Effector memory CD4-positive, alpha-beta T cell (primary cell): ENCODE measurements at places on chromosomes 11 and 22.

DNA sequence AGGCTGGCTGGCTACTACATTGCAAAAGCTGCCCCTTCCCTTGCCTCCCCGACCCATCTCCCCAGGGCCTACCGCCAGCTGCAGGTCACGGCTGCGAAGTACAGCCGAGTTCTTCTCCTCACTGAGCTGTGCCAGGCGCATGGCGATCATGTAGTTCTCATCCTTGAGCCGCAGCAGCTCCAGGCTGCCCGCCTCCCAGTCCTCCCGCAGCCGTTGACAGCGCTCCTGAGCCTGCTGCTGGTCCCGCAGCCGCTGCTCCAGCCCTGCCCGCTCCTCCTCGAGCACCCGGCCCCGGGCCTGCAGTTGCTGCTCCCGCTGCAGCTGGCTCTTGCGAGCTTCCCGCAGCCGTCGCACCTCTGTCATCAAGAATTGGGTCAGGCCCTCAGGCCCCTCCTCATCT, 3.3 kb downstream of the CARD10 start:
- no peak for DNase-seq

DNA sequence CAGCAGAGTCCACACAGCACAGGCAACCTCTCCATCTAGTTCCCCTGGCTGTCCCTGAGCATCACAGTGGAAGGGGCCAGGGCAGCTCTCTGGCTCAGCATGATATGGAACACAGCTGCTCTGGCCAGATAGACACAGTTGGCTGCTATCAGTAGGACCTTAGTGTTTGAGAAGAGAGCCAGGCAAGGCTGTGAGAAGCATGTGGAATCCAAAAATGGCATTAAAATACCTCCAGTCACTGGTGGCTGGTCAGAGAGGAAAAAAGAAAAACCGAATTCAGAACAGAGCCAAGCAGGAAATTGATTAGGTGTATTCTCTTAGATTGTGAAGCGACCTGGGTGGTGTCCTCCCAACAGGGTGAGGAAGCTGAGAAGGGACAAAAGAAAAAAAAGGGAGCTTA, 27.9 kb downstream of the SERPINH1 start:
- DNase-seq: no peak

DNA sequence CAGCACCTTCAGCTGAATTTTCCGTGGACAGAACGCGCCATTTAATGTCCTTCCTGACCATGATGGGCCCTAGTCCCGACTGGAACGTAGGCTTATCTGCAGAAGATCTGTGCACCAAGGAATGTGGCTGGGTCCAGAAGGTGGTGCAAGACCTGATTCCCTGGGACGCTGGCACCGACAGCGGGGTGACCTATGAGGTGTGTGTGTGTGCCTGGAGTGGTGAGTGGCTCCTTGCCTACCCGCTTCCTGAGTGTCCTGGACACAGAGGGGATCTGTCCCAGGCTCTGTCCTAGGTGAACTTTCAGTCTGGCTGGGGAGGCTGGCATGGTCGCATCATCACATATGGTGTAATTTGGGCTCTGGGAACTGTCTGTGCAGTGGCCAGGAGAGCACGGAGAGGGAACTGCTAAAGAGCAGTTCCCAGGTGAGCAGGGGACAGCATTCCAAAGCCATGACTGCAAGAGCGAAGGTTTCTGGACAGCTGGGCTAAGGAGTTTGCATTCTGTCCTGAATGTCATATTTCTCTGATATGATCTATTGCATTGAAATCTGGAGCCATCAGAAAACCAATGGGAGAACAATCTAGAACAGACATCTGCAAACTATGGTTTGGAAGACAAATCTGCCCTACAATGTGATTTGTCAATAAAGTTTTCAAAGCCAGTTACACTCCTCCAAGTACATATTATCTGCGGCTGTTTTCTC, 104.3 kb downstream of the RRAS2 start:
- DNase-seq: no peak

GRCh38 chr11:95119361-95120060, 29.9 kb downstream of the ENDOD1 start:
- no peak for DNase-seq

DNA sequence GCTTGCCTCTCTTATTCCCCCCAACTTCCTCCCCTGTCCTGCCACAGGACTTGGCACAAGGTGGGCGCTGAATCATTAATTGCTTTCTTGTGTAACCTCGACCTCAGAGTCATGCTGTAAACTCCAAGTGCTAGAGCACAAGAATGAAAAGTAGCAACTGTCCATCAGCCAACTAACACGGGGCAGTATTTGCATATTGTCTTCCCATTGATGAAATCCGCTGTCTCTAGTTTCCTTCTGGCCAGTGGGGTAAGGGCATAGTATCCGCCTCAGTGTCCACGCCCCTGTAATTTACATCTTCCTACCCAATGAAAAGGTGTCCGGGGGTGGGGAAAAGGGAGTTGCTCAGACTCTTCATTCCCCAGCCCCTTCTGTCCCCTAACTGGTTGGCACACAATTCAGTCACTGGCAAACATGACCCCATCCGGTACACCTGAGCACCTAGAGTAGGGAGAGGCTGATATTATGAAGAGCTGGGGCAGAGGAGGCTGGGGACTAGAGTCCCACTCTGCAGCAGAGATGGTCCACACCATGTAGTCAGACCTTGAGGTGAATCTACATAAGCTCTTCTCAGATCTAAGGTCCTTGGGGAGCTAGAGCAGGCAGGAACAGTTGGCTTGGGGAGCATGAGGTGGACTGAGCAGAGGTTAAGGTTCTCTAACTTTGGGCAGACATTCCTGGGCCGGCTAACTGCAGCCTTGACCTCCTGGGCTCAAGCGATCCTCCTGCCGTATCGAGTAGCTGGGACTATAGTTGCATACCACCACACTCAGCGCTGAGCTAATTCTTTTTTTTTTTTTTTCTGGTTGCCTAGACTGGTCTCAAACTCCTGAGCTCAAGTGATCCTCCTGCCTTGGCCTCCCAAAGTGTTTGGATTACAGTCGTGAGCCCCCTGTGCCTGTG, 6.8 kb upstream of the GGA1 start:
- DNase-seq: no peak

DNA sequence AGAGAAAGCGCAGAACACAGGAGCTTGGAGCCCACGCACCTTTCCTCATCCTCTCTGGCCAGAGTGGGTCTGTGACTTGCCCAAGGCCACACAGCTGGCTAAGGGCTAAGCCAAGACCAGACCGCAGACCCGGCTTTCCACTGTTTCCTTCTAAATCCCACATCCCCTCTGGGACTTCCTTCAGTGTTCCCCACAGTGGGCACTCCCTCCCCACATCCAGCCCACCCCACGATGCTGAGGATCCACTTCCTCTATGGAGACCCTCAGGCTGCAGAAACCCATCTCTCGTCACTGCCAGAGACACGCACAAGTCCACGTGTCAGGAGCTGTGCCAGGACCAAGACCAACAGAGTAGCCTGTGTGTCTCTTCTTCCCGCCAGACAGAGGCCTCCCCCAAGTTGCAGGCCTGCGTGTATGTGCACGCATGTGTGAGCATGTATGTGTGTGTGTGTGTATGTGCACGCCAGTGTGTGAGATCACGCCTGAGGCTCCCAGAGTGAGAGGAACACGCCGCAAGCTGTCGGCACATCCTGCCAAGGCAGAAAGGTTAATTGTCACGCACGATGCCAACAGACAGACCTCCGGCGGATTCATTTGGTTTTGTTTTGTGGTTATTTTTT, 21.6 kb downstream of the PDGFB start:
- no peak for DNase-seq

DNA sequence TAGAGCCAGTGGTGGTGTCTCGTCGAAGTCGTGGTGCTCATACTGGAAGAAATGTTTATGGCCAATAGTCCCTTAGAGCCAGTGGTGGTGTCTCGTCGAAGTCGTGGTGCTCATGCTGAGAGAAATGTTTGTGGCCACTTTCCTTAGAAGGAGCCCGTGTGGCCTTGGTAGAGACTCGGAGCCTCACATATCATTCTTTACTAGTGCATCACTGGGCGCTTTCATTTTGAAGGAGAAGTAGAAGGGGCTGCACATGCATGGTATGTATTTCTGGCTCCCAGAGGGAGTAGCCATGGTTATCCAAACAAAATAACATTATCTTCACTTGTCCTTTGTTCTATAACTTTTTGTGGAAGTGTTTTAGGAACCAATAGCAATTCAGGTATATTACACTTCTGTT, 69.5 kb downstream of the JAM3 start:
- DNase-seq: no peak

- no peak for DNase-seq
Observed at GRCh38 chr22:31148953-31149627, 8.8 kb upstream of the PLA2G3 start.

DNA sequence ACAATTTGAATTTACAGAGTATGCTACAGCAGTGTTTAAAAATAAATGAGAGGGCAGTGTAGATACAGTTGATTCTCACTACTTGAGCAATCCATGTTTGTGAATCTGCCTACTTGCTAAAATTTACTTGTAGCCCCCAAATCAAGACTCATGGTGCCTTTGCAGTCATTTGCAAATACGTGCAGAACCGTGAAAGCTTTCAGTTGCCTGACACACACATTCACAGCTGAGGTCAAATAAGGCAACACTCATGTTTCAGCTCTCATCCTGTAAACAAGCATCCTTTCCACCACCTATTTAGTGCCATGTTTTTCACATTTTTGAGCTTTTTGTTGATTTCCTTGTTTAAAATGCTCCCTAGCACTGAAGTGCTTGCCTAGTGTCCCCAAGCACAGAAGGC, 32.5 kb upstream of the RASL10A start:
- no peak for DNase-seq

GRCh38 chr22:37739035-37739434, 42.2 kb downstream of the TRIOBP start:
- no peak for DNase-seq

- DNase-seq: no peak
Observed at GRCh38 chr11:119964136-119965025, 173.5 kb downstream of the TRIM29 start.

- DNase-seq: no peak
Observed at GRCh38 chr11:24844406-24844805, 347.6 kb downstream of the LUZP2 start.

DNA sequence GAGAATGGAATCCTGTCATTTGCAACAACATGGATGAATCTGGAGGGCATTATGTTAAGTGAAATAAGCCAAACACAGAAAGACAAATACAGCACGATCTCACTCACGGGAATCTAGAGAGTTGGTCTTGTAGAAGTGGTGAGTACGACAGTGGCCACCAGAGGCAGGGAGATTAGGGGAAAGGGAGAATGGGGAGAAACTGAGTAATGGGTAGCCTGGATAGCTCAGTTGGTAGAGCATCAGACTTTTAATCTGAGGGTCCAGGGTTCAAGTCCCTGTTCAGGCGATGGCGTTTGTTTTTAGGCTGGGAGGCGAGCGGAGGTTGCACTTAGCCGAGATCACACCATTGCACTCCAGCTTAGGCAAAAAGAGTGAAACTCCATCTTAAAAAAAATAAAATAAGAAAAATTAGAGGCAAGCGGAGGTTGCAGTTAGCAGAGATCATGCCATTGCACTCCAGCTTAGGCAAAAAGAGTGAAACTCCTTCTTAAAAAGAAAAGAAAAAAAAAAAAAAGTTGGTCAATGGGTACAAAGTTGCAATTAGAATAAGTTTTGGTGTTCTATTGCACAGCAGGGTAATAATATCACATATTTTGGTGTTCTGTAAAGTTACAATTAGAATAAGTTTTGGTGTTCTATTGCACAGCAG, 95.7 kb upstream of the UBASH3B start:
- DNase-seq: no peak

DNA sequence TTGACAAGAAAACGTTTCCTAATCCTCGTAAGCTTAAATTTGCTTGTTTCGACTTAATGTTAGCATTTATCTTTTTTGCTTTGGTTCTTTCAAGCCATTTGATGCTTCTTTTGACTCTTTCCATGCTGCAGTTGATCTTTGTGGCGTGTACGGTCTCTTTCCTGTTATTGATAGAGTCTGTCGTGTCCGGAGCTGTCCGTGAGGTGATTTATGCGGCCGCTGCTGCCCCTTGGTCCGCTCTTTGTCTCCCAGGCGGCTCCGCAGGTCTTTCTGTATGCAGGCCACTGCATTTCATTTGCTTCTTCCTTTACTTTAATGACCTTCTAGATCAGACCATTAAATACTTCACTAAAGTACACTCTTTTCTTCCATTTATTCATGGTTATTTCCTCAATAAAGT, 50.3 kb downstream of the TBC1D22A start:
- DNase-seq: no peak

DNA sequence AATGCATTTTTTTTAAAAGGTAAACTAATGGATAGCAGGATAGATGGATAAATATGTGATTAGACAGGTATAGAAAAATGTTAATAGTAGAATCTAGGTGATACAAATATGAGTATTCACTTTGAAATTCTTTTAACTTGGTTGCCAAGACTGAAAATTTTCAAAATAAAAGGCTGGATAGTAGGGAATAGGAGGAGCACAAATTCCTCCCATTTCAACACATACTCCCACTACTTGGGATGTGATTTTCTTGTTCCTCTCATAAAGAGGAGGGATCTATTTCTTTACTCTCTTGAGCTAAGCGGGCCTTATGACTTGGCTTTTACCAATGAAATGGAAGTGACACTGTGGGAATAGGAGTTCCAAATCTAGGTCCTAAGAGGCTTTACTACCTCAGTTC, 35.9 kb downstream of the PIK3C2A start:
- DNase-seq: no peak

GRCh38 chr11:47257177-47257516, 649 bp upstream of the NR1H3 start:
- no peak for DNase-seq

GRCh38 chr11:63804259-63804658, 9.0 kb upstream of the SPINDOC start:
- no peak for DNase-seq

GRCh38 chr11:128579798-128580504, 7.4 kb downstream of the ETS1 start:
- DNase-seq: no peak

GRCh38 chr11:74366576-74366975, 31.7 kb downstream of the PGM2L1 start:
- DNase-seq: no peak

- DNase-seq: no peak
Observed at GRCh38 chr11:72594493-72595291, 79.5 kb downstream of the PDE2A start.

DNA sequence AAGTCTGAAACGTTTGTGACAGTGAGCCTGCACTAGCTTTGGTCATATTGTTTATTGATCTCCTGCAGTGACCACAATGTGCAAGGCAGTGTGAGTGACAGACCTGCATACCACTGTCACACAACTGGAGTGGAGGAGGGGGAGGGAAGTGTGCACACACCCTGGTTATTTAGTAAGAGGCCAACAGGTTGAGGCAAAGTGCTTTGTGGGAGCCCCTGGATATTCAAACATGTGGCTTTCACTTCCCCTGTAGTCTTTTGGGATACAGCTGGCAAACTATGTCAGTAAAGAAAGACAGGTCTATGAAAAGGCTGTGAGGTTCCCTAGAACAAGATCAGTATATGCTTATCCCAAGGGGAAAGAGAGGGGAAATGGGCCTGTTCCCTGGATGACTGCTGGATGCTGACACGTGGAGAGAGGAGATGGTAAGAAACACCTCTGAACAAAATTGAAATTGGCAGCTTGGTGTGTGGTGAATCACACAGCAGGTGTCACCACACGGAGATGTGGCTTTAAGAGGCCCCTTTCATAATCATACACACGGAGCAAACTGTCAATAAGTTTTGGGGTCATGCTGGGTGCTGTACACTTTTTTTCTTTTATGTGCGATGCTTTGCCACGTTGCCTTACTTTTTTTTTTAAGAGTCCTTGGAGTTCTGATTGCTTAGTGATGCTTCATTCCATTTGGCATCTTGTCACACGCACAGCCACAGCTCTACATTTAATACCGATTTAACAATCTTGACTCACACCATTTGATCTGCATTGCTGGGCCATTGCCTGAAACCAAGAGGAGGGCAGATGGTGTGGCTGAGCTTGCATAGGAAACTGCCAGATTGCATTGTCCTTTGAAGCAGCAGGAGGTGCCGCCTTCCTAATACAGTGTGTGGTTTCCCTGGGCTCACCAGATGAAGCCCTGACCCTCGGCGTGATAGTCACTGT, 11.3 kb downstream of the OSBP2 start:
- no peak for DNase-seq
